ENCODE measurements at places on chromosomes 2 and 18. TPM values are rescaled to one million over a fixed set of nuclear protein-coding genes. Genes with fewer than 3 reads are reported as not detected.

The DLX2 gene
- total RNA-seq: not detected

The BUB1 gene
- total RNA-seq: 107 TPM

The CNRIP1 gene
- total RNA-seq: not detected

The SF3B6 gene
- total RNA-seq: 94.6 TPM

The ABCG5 gene
- total RNA-seq: not detected

The FOXD4L1 gene
- 0.50 TPM for total RNA-seq

The TAF4B gene
- 10.1 TPM for total RNA-seq

The RGPD6 gene
- 12.0 TPM for total RNA-seq

The SP5 gene
- total RNA-seq: 0.09 TPM

The POTEJ gene
- total RNA-seq: not detected

The BOK gene
- not detected for total RNA-seq

The IAH1 gene
- total RNA-seq: 66.0 TPM

The GKN1 gene
- not detected for total RNA-seq

The DCAF17 gene
- 19.7 TPM for total RNA-seq

The CCNT2 gene
- 43.7 TPM for total RNA-seq

The SLC66A2 gene
- 34.9 TPM for total RNA-seq

The RSAD2 gene
- 35.0 TPM for total RNA-seq

The RASGRP3 gene
- 5.2 TPM for total RNA-seq

The GALR1 gene
- not detected for total RNA-seq

The SYT4 gene
- not detected for total RNA-seq

The PPIG gene
- 51.9 TPM for total RNA-seq

Measured in T-helper 2 cell treated with Interferon-gamma antibody and Interleukin-4, amounts not matched to agents 100 ng/mL and 5 ng/mL, for 36 hours (primary cell).